ENCODE measurements at places on chromosomes 3 and 15. TPM values are rescaled to one million over a fixed set of nuclear protein-coding genes. Genes with fewer than 3 reads are reported as not detected.

The MESP2 gene
- total RNA-seq = 0.21 TPM

The INO80 gene
- 31.1 TPM for total RNA-seq

The BTD gene
- total RNA-seq = 17.3 TPM

The HEXA gene
- total RNA-seq = 55.0 TPM

The GOLGA8G gene
- total RNA-seq = 0.07 TPM
